ENCODE measurements at places on chromosomes 7 and 10.

DNA sequence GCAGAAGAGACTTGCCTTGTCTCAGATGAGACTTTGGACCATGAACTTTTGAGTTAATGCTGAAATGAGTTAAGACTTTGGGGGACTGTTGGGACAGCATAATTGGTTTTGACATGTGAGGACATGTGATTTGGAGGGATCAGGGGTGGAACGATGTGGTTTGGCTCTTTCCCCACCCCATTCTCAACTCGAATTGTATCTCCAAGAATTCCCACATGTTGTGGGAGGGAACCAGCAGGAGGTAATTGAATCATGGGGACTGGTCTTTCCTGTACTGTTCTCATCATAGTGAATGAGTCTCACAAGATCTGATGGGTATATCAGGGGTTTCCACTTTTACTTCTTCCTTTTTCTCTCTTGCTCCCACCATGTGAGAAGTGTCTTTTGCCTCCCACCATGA lies 229.7 kb upstream of the KCND2 start:
- DNase-seq = no peak

DNA sequence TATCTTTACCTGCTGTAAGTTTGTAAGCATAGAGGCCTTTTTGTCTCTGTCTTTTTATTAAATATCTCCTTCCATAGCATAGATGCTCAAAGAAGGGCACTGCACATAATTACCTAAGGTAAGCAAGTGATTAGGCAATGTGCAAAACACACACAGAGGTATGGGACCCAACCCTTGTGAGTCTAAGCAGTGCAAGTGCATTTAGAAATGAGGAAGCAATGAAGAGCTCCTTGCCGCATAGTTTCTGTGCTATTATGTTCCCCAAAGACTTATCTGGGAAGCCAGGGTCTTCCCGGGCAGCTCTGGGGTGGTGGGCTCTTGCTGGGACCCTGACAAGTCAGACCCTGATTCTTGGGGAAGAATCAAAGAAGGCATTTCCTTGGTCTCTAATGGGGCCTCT lies 13.5 kb upstream of the MGAM2 start:
- no peak for DNase-seq

- DNase-seq = peak; percentile 97
Observed at GRCh38 chr7:100801833-100802568, 25.3 kb downstream of the EPHB4 start.

GRCh38 chr7:25720427-25720826 lies 431.6 kb upstream of the NFE2L3 start:
- DNase-seq = peak; percentile 20

- DNase-seq = no peak
Observed at GRCh38 chr10:118369641-118370205, 27.6 kb upstream of the FAM204A start.

DNA sequence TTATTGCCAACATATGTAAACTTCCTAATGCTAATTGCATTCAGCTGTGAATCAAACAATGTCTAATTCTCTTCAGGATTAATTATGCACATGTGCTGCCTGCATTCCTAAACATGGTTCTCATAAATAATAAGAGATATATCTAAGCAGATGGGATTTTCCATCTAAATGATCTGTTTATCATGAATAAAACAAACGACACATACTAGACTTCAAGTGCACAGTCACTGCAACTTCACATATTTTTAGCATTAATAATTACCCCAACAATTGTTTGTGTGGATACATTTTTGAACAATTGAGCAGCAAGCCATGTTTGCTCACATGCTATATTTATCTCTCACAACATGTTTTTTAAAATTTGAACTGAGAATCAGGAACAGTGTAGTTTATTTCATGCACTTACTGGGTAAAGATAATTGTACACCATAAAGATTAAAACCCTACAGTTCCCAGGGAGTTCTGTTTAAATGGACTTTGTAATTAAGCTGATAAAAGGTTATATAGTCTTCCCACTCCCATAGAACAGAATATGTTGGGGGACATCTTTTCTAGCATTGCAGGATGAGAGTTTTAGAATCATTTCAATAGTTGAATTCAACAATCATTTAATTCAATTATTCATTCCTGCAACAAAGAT lies 378.5 kb downstream of the MDFIC start:
- DNase-seq = no peak

DNA sequence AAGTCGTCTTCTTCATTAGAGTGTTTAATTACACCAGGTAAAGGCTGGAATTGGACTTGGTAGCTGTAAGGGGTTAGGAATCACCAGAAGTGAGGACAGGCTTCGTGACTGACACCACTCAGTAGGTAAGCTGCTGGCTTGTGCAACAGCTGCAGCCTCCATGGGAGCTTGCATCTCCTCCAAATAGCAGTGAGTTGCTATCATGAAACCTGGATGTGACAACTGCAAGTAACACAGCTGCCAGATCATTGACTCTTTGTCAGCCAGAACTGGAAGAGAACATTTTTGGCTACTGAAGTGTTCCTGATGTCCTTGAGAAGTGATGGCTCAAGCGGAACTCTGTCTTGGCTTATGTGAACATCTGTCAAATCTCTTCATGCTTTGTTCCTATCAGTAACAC lies 64.1 kb upstream of the MSRB2 start:
- no peak for DNase-seq

- no peak for DNase-seq
Observed at GRCh38 chr10:110657973-110658691, 14.0 kb downstream of the RBM20 start.

DNA sequence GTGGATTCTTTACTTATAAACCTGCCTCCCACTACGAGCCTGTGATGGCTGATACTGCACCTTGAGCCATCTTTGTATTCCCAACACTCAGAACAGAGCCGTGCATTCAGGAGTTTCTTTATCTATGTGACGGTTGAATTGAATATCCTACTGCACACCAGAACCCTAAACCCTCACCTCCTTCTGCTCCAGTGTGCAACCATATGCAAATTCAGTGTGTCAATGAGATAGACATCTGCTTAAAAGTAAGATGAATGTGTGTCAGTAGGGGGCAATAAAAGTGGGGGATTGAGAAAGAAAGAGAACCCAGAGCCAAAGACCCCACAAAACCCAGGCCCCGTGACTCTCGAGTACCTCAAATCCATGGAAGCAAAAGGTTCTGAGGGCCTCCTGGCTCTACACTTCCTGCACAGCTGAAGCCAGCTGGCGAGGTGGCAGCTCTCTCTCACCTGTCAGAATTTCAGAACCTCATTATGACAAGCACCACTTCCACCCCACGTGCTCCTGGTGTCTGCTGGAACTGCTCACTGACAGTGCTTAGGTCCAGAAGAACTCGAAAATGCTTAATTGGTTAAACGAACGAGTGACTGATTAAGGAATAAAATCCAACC lies 143.3 kb upstream of the GPR26 start:
- DNase-seq = no peak

DNA sequence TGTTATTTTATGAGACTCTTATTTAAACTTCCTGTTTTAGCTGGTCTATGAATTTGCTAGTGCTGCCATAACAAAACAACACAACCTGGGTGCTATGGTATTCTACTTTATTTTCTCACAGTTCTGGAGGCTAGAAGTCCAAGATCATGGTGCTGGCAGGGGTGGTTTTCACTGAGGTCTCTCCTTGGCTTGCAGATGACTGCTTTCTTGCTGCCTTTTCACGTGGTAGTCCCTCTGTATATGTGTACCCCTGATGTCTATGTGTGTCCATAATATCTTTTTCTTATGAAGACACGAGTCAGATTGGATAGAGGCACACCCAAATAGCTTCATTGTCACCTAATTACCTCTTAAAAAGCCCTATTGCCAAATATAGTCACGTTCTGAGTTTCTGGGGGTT lies 270.5 kb downstream of the BMPER start:
- no peak for DNase-seq

DNA sequence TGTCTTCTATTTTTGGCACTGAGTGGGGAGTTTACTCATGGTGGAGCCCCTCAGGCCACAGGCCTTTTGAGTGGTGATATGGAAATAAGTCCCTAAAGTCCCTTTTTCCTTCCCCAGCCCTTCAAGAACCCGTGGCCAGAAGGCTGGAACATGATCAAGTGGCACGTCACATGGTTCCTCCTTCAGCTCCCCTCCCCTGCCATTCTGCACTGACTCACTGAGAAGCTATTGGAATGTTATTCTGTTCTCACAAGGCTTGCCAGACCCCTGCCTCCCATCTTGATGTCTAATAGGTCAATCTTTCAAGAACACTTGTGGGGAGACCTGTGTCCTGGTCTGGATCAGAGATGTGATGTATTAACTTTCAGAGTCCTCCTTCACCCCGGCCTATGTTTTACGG lies 279.8 kb downstream of the SEC23IP start:
- no peak for DNase-seq

DNA sequence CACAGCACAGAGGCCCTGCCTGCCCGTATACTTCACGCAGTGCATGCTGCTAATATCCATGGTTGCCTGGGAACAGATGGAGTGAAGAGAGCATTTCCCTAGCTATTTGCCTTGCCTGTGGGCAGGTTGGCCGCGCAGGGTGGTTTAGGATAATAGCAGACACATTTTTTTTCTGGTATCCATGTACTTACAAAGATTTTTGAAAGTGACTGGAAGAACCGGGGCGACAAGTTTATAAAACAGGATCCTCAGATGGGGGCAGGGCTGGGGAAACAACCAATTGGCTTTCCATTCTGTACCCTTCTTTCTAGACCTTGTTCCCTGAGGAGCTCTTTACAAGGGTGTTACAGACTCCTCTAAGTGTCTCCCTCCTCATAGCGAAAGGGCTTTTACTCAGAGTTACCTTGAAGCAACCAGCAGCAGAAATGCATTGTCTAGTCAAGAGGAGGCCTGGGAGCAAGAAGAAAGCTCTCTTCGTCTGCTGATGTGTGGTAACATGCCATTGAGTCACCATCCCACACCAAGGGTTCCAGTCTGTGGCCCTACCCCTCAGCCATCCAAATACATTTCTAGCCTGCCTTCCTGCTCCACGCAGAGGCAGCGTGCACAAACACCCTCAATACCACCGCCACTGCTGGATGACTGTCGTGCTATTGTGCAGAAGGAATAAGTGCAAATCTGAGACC lies 31.5 kb downstream of the MTURN start:
- no peak for DNase-seq

GRCh38 chr10:15897287-15897686 lies 37.0 kb upstream of the MINDY3 start:
- no peak for DNase-seq

- DNase-seq = no peak
Observed at GRCh38 chr7:38181111-38181510, 3.1 kb downstream of the STARD3NL start.

GRCh38 chr10:7107285-7107684 lies 303.5 kb downstream of the SFMBT2 start:
- no peak for DNase-seq

- DNase-seq = no peak
Observed at GRCh38 chr10:124524991-124525653, 63.5 kb downstream of the LHPP start.

GRCh38 chr10:63388421-63389031 lies 77.3 kb downstream of the JMJD1C start:
- DNase-seq = no peak

DNA sequence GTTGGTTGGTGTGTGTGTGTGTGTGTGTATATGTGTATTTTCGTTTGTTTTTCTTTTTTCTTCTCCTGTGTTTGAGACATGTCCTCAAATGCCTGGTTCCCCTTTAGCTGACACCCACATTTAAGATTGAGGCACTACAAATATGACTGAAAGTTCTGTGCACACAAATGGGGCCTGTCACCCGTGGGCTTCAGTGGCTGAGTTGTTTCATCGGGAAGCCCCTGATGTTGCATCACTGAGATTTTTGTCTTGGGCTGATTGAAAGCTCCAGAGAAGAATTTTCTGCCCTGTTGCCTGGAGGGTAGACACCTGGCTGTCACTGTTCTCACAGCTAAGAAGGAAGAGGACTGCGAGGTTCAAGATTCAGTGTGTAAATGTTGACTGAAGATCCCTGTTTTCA lies 283.8 kb upstream of the C7orf33 start:
- DNase-seq = no peak

DNA sequence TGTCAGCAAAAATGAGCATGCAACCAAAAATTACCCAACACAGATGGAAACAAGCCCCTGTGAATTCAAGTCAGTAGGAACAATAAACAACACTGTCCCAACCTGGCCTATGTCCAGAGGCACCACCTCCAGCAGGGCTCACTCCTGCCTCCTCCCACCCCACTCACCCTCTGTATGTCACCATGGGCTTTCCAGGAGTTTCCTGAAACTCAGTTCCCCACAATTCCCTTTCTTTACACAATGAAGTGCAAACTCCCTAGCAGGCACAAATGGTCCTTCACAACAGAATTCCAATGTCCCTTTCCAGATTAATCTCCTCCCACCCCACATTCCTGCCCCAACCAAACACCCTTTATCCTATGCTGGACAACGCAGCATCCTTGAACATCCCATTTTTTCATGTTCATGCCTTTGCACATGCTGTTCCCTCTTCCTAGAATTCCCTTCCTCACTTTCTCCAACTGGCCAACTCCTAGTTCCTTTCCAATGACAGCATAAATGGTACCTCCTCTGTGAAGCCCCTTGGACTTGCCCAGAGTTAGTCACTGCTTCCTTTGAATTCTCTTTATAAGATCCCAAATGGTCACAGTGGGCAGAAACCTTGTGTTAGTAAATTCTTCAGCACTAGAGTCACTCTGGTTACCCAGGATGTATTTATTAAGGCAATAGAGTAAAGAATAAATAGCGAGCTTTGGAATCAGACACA lies 157.5 kb downstream of the SLIT1 start:
- no peak for DNase-seq

DNA sequence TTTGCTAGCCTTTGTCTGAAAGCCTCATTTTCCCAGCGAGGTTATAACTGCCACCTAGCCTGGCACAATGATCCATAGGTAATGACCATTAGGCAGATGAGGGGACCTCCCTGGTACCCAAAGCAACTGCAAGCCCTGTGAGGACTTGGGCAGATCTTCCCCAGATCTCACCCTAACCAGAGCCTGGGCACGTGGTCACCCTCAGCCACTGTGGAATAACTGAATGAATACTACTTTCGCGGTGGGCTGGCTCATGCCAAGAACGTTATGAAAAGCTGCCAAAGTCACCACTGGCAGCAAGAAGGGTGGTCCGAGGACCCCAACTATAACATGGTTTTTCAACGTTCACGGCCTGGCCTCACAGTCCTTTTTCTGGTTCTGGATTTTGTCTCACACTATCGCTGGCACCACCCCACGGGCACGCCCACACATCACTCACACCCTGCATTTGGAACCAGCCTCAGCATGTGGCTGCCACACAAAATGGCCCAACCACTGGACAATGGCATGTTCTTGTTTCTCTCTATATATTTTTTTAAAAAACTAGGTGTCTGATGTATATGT lies 3.4 kb downstream of the PRKAG2 start:
- DNase-seq = no peak
